ENCODE measurements at places on chromosomes 1 and 21. TPM values are rescaled to one million over a fixed set of nuclear protein-coding genes. Genes with fewer than 3 reads are reported as not detected.

Gene PDC
- not detected for total RNA-seq

Gene NHLH1
- total RNA-seq = not detected

Gene SUCO
- 19.1 TPM for total RNA-seq

DNA sequence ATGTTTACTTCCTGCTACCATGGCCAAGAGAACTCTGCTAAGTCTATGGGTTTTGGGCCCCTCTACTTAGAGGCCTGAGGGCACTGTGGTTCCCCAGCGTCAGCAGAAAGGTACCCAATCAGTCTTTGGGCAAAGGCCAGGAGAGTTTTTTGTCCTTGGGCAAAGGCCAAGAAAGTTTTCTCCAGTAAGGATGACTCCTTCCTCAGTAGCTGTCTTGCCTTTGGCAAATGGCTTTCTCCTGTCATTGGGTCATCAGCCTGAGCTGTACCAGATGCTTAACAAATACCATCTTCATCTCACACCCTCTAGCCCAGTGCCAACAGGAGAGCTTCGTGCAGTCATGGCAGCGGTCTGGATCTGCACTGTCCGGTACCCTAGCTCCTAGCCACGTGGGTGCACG lies 199.3 kb upstream of the TMEM51 start:
- no peak for DNase-seq

GRCh38 chr1:1770102-1770501 lies 8.2 kb downstream of the NADK start:
- DNase-seq = no peak

DNA sequence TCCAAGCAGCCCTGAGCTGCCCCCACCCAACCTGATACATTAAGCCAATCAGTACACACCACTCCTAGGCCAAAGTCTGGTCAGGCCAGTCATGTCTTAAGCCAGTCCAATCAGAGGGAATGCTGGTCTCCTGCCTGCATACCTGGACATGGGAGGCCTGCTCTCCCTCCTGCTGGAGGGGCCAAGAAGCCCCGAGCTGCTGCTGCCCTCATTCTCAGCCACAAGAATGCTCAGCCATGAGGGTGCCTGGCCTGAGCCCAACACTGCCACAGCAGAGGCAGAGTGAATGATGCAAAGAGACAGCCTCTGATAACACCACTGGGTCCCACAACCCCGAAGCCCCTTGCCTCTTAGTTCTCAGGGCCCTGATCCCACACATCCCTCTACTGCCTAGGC lies 23.0 kb downstream of the CHD5 start:
- no peak for DNase-seq

GRCh38 chr1:156104065-156104810 lies 10.3 kb upstream of the LMNA start:
- DNase-seq = peak; percentile 91

Measured in right atrium auricular region (tissue), 2 donors.